ENCODE measurements at places on chromosomes 13 and 19.

GRCh38 chr19:43481701-43482100 is 16.3 kb upstream of the LYPD3 start:
- DNase-seq: no peak

DNA sequence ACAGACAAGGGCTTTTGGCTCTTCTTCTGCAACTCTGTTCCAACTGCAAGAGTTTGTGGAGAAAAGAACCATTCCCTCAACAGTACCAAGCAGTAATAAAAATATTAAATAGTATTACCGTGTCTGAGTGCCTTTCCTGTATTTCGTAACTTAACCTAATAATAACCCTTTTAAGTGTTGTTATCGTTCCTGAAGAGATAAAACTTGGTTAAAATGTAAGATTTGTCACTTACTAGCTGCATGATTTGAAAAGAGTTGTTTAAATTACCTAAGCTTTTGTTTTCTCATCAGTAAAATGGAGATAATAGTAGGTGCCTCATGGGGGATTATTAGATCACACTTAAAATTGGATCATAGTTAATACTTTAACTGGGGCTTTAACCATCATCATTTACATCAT is 447.2 kb downstream of the GPC5 start:
- no peak for DNase-seq

- DNase-seq: no peak
These were observed 71.9 kb downstream of the TNFRSF19 start for GRCh38 chr13:23642110-23642509.

DNA sequence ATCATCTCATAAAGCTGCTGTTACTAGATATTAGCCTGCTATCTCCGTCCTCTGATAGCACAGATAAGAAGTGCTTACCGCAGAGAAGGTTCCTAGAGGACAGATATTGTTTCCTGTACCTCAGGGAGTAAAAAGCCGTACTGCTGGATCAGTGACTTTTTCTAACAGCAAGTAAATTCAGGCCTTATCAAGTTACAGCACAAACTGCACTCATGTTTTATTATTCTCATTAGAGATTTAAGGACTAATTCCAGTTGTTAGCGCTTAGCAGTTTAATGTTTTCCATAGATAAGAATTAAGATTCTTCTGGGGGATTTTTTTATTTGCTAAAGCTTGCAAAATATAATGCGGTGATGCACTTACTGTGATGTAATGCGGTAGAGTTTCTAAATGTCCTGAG is 119.0 kb upstream of the OBI1 start:
- DNase-seq: no peak

DNA sequence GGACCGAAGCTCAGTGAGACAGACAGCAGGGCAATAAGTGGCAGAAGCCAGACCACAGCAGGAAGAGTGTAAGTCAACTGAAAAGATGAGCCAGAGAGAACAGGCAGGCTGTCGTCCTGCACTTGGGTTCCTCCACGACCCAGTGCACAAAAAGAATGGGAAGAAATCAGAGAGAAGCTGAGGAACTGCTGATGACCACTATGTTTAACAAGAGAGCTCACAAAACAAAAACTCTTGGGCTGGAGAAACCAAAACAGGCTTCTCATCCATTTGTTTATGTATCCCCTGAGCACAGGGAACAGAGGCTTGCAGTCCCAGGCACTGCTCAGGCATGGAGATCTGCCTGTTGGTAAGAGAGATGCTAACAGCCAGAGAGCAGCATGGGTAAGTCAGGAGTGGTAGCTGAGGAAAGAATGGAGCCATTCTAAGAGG is 14.0 kb downstream of the AKAP8L start:
- no peak for DNase-seq

GRCh38 chr13:32840989-32841713 is 175.1 kb upstream of the KL start:
- DNase-seq: no peak

DNA sequence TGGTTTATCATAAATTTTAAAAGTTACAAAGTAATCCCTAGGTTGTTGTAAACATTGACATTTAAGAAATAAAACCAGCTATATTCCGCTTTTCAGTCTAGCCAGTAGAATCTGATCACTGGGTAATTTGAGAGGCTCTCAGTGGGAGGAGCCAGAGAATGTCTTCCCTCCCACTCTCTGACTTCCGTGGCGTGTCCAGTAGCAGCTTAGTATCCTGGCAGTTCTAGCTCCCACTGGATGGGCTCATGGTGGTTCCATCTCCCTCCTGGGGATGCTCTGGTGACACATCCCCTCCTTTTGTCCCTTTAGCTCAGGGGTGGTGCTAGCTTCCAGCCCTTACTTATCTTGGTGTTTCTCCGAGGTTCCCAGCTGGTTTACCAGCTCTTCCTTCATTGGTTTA is 34.5 kb downstream of the MTUS2 start:
- DNase-seq: no peak

DNA sequence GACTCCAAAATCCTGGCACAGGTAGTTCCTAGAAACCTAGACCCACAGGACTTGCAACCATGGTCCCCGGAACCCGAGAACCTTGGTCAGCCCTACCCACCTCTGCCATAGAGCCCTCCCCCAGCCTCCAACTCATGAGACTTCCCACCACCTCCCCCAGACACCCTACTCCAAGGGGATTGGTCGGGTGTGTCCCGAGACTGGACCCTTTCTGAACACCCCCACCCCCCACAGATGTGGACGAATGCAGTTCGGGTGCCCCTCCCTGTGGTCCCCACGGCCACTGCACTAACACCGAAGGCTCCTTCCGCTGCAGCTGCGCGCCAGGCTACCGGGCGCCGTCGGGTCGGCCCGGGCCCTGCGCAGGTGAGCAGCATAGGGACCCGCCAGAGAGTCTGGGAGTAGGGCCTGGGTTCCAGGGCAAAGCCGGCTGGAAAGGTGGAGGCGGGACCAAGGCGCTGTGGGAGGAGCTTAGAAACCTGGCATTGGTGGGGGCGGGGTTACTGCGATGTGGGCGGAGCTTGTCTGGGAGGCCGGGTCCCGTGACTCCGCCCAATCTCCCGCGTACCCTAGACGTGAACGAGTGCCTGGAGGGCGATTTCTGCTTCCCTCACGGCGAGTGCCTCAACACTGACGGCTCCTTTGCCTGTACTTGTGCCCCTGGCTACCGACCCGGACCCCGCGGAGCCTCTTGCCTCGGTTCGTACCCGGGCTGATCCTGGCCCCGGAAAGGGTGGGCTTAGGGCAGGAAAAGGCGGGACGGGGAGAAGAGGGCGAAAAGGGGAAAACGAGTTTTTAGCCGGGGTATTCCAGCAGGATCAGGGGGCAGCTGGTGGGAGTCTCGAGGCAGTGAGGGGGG is 11.9 kb downstream of the LTBP4 start:
- no peak for DNase-seq

DNA sequence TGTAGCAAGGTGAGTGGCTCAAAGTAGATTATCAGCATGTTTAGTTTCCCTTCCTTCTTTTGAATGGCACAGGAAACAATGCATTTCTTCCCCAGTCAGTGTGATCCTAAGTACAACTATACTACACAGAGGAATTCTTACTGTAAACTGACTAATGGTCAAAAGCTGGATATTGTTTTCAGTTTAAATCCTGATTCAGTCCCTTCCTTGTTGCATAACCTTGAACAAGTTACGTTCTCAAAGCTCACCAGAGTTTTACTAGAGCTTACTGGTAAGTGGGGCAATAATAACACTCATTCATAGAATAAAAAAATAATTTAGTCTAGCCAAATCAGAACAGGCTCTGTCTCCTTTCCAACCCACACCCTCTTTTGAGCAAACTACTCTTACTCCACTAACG is 180.1 kb downstream of the POSTN start:
- no peak for DNase-seq

DNA sequence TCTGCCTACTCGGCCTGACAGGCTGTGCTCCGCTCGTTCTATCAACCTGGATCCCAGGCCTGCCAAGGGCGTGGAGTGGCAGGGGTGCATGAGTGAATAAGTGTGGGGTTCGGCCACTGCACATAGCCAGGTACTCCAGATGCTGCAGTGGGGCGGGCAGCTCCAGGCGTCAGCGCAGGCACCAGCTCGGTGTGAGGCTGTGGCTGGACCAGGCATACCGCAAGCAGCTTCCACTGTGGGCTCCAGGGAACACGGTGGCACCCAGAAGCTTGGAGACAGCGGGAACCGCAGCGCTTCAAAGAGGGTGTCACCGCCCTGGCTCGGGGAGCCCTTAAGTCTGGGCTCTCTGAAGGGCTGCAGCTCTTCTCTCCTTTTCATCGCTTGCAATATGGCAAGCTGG is 1630.2 kb downstream of the OLFM4 start:
- no peak for DNase-seq

DNA sequence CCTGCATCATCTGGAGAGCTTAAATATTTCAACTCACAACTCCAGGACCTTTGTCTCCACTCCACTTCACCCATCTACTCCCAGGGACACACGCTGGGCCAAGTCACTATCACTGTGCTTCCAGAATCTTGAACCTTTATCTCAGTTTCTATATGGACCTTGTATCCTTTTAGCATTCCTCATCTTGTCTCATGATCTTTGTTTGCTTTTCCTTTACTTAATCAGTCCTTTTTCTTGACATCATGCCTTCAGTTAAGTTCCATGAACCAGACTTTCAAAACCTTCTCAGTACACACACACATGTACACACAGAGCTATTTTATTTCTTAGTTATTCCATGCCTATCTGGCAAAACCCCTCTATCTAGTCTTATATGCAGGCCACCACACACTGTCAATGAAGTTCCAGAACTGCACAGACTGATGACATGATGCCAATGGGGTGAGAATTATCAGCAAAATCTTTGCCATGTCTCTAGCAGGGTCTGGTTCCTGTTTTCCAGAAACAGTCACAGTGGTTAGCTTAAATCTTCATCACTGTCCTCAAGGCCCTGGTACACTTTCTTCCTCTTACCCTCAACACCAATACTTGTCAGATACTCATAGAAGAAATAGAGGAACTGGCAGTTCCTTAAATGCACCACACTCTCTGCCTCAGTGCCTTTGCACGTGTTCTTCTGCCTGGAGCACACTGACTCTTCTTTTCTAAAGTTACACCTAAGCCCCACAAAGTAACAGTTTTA is 77.6 kb upstream of the STARD13 start:
- DNase-seq: no peak

GRCh38 chr13:97586941-97587340 is 153.0 kb downstream of the RAP2A start:
- no peak for DNase-seq

GRCh38 chr13:51271528-51272085 is 49.4 kb downstream of the FAM124A start:
- DNase-seq: no peak

GRCh38 chr13:103196356-103196755 is 130.1 kb upstream of the SLC10A2 start:
- DNase-seq: no peak

GRCh38 chr19:1237027-1237659 is 662 bp downstream of the CBARP start:
- DNase-seq: no peak

DNA sequence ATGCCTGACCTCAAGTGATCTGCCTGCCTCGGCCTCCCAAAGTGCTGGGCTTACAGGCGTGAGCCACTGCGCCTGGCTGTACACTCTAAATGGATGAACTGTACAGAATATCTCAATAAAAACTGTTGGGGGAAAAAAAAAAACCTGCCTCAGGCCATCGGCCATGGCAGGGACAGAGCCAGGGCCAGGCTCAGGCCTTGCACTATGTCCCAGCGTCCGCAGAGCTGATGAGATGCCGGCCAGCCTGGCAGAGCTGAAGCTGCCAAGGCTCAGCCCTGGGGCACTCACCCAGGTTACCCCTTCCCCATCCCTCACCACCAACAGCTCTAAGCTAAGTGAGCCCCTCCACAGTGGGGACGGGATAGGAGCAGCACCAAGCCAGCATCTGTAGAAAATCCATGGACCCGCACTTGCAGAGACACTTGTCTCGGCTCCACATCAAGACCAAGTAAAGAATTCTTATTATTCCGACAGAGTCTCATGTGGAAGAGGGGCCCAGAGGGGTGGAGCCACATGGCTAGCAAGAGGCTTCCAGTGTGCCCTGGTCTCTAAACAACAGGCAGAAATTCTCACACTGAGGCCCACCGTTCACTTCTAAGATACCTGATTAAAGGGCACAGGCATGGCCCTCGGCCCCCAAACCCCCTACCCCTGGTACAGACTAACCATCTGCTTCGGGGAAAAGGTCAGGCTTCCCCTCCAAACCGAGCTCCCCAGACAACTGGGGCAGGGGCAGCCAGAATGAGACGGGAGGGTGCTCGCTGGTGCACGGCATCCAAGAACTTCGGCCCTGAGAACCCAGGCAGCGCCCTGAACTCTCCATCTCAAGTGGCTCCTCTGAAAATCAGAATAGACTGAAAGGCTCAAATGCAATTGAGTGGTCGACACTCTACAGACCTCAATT is 5.8 kb downstream of the PPP6R1 start:
- DNase-seq: no peak

GRCh38 chr13:56755181-56755935 is 385.4 kb upstream of the PRR20A start:
- DNase-seq: no peak

DNA sequence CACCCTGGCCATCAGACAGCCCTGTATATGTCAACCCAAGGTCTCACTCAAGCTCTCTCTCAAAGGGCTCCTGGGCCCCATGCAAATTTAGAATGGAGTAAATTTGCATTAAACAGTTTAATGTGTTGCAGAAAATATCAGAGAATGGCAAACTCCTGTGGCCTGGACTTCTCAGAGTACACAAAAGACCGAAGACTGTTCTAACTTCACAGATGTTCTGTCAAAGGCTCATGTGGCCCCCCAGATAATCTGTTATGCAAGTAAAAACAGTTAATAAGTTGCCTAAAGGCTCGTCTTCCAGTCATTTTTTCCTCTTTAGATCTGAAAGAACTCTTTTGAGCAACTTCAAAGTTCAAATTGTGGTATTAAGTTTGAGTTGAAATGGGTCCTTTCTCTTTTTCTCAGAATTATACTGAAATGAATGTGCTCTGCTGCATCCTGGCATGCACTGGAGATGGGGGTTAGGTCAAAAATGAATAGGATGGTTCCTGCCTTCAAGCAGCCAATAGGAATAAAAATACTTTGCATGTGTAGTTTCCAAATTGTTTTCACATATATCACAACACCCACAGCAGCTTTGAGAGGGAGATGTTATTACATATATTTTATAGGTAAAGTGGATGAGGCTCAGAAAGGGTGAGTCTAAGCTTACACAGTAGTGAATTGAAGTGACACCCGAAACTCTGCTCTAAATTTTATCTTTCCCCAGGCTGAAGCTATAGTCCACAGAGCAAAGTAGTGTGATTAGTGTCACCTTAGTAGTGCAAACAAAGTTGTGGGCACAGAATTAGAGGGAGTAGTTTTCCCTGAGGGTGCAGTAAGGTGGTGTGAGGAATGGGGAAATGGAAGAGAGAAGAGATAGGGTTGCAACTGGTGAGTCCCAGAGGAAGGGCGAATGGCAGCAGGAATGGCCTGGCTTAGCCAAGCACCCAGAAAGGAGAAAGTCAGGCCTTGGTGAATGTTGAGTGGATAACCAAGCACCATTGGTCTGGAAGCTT is 205.0 kb upstream of the RFC3 start:
- DNase-seq: no peak

DNA sequence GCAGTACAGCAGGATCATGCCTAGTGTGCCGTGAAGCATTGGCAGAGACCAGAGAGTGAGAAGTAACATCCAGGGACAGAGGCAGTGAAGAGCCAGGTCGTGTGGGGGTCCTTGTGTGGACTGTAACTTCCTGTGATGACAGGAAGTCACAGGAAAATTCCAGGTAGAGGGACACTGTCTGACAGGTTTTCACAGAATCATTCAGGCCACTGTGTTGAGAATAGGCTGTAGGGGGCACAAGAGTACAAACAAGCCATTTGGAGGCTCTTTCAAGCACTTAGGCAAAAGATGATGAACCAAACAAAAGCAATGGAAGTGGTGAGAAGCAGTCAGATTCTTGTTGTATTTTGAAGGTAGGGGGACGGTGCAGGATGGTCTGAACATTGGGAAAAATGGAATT is 46.4 kb downstream of the N4BP2L1 start:
- no peak for DNase-seq
